Activated T-helper 2 cell treated with anti-CD3 and anti-CD28 coated beads, Interferon-gamma antibody, Interleukin-2, Interleukin-4, amounts not matched to agents 10 μg/mL and 5 μg/mL and 100 μg/mL, durations not matched to agents 14 hours and 24 hours and 36 hours (primary cell): ENCODE measurements at places on chromosomes 5 and 9. TPM values are rescaled to one million over a fixed set of nuclear protein-coding genes. Genes with fewer than 3 reads are reported as not detected.

OTP gene
- not detected in 2 replicates for total RNA-seq

PTGDS gene
- total RNA-seq, result not detected in 2 replicates

UGT3A1 gene
- not detected in 2 replicates for total RNA-seq

DNAI1 gene
- not detected in 2 replicates for total RNA-seq

PIP5KL1 gene
- total RNA-seq, result 1.4 and 3.4 TPM in 2 replicates

SMIM33 gene
- 0.23 and 0.25 TPM in 2 replicates for total RNA-seq

NR6A1 gene
- 1.5 and 1.8 TPM in 2 replicates for total RNA-seq

PCSK5 gene
- total RNA-seq, result 1.5 TPM in 2 replicates

PLPP7 gene
- 0.21 TPM in 1 of 2 replicates, not detected in the other for total RNA-seq

GFI1B gene
- not detected in 2 replicates for total RNA-seq

LRRC19 gene
- total RNA-seq, result not detected in 2 replicates

EGFL7 gene
- total RNA-seq, result 2.6 and 2.8 TPM in 2 replicates
